Activated naive CD8-positive, alpha-beta T cell treated with anti-CD3 and anti-CD28 coated beads for 36 hours (primary cell): ENCODE measurements at places on chromosomes 2 and 18.

- no peaks in the 10 kb centered on the region for H3K27me3 ChIP-seq
- no peaks in the 10 kb centered on the region for H3K4me1 ChIP-seq
- no peak overlapping the region for H3K4me3 ChIP-seq
- peaks cover 40% of the 10 kb centered on the region for H3K36me3 ChIP-seq
- DNase-seq = no peak
Measured at GRCh38 chr18:9581667-9582066, 32.7 kb downstream of the PPP4R1 start.

DNA sequence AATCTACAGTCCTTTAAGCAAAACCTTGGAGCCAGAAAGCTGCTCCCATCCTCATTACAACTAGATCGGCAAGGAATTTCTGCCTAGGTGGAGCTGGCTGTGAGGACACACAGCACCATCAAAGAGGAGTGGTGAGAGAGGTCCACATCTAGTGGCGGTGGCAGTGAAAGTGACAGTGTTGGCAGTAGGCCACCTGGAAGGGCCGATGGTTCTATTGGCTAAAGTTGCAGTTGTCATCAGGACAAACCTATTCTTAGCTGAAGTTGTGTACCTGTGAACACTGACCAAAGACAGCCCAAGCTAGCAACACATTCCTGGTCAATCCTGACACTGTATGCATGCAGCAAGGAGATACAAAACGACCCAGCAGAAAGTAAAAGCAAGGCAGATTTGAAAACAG, 218.1 kb upstream of the CHAC2 start:
- H3K27ac ChIP-seq = no peak overlapping the region
- no peak for DNase-seq
- no peaks in the 10 kb centered on the region for H3K4me1 ChIP-seq
- peaks cover under 1% of the 10 kb centered on the region for H3K27me3 ChIP-seq
- no peak overlapping the region for H3K4me3 ChIP-seq

DNA sequence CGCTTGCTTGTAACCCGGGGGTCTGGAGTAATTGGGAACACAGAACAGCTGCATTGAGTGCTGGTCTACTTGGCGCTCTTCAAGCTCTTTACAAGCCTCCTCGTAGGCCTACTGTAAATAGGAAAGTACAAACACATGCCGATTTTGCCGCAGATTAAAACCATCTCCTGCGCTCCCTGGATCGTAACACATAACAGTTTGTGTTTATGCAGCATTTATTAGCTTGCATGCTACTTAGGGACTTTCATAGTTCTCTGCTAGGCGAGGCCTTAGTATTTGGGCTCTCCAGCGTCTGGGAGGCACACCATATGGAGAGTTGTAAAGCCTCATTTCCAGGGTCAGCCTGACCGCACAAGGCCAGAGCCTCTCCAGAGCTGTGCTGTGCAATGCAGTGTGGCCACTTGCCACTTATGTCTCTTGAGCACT, 84.0 kb upstream of the HAAO start:
- peaks cover 24% of the 10 kb centered on the region for H3K4me1 ChIP-seq
- H3K27ac ChIP-seq = no peak overlapping the region
- no peak overlapping the region for H3K4me3 ChIP-seq
- H3K36me3 ChIP-seq = no peaks in the 10 kb centered on the region

DNA sequence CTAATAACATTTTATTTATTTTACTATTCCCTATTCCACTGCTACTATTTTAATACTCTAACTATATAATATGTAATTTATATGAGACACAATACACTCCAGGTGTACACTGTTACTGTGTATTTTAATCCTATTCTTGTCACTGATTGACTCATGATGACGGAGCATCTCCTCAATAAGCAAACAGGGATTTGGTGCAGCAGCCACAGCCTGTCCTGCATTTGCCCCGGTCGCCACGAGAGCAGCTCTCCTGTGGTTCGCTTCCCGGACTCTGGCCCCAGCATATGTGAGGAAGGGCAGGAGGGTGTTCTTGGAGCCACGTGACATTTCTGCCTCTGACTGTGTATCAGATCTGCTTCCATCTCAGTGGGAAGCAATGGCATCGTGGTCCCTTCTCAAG, 74.1 kb upstream of the PXDN start:
- H3K4me1 ChIP-seq = peaks cover 4% of the 10 kb centered on the region
- H3K36me3 ChIP-seq = no peaks in the 10 kb centered on the region
- H3K27ac ChIP-seq = no peak overlapping the region
- DNase-seq = no peak
- H3K4me3 ChIP-seq = no peak overlapping the region
- peaks cover 15% of the 10 kb centered on the region for H3K27me3 ChIP-seq

GRCh38 chr2:54598347-54599325, 124.8 kb upstream of the EML6 start:
- no peaks in the 10 kb centered on the region for H3K27me3 ChIP-seq
- peaks cover 85% of the 10 kb centered on the region for H3K4me1 ChIP-seq
- H3K27ac ChIP-seq = peak overlapping the region; percentile 98
- peaks cover 42% of the 10 kb centered on the region for H3K36me3 ChIP-seq

DNA sequence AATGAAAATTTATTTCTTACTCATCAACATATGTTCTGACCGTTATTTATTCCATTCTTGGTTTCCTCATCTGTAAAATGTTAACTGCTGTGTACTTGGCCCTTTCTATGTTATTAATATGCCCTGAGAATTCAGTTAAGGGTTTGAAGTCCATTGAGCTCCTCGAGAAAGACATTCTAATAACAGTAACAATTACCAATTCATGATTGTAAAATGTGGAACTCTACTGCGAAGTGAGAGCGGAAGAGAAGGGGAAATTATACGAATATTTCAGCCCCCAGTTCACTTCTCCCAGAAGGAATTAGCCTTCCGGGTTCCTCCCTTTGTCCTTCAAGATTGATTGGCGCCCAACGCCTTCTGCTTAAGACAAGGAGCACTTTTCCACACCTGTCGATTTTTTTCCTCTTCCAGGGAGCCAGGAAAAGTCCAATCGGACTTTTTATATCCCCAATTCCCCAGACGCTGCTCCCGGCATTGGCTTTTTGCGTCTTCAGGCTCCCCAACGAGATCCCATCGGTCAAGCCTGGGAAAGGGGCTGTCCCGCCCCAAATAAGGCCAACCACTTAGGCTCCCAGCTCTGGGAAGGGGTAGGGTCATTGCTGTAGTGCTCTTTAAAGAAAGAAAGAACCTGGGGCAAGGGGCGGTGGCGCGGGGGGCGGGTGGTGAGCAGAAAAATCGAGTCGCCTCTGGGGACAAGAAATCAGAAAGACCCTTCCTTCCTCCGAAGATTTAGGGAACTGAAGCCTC, 1.6 kb downstream of the DSC2 start:
- peak overlapping the region; percentile 64 for H3K4me3 ChIP-seq
- H3K27me3 ChIP-seq = peaks cover 39% of the 10 kb centered on the region
- no peak overlapping the region for H3K27ac ChIP-seq

GRCh38 chr2:45925636-45926366, 274.3 kb downstream of the PRKCE start:
- no peaks in the 10 kb centered on the region for H3K27me3 ChIP-seq
- no peak for DNase-seq
- H3K4me3 ChIP-seq = no peak overlapping the region
- no peaks in the 10 kb centered on the region for H3K36me3 ChIP-seq
- no peaks in the 10 kb centered on the region for H3K4me1 ChIP-seq

GRCh38 chr18:40866013-40866645, 1088.9 kb upstream of the PIK3C3 start:
- H3K36me3 ChIP-seq = no peaks in the 10 kb centered on the region
- H3K27ac ChIP-seq = no peak overlapping the region
- no peak overlapping the region for H3K4me3 ChIP-seq
- H3K27me3 ChIP-seq = no peaks in the 10 kb centered on the region
- no peaks in the 10 kb centered on the region for H3K4me1 ChIP-seq

DNA sequence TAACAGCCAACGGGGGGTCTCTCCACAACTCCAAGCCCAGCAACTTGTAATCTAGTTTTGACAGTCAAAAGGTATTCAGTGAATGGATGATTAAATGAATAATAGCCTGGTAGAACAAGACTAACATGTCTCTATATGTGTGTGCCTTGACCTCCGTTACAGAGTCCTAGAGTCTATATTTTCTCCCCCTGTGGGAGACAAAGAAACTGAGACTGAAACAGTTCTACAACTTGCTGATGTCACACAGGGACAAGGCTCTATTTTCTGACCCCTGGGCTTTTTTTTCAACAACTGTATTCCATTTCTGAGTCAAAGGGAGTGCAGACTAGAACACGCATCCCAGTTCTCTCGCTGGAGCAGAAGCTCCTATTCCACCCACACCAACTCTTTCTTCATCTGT, 223.6 kb upstream of the AGAP1 start:
- no peak for DNase-seq
- H3K36me3 ChIP-seq = no peaks in the 10 kb centered on the region
- H3K27me3 ChIP-seq = peaks cover 93% of the 10 kb centered on the region
- H3K27ac ChIP-seq = no peak overlapping the region

- DNase-seq = no peak
- peaks cover 34% of the 10 kb centered on the region for H3K36me3 ChIP-seq
- no peaks in the 10 kb centered on the region for H3K27me3 ChIP-seq
Measured at GRCh38 chr2:44200011-44200410, 31.3 kb downstream of the PPM1B start.

GRCh38 chr18:73947180-73947921, 200.3 kb downstream of the FBXO15 start:
- no peak for DNase-seq
- no peak overlapping the region for H3K4me3 ChIP-seq
- peaks cover 4% of the 10 kb centered on the region for H3K4me1 ChIP-seq
- H3K27me3 ChIP-seq = no peaks in the 10 kb centered on the region
- H3K36me3 ChIP-seq = peaks cover 1% of the 10 kb centered on the region

GRCh38 chr2:219386532-219387280, 1.0 kb downstream of the DNPEP start:
- no peaks in the 10 kb centered on the region for H3K27me3 ChIP-seq
- no peak for DNase-seq
- peaks cover 14% of the 10 kb centered on the region for H3K4me1 ChIP-seq

- peak overlapping the region; percentile 87 for H3K4me3 ChIP-seq
- no peak for DNase-seq
- peak overlapping the region; percentile 6 for H3K27ac ChIP-seq
- H3K4me1 ChIP-seq = peaks cover 23% of the 10 kb centered on the region
Measured at GRCh38 chr18:2908166-2908945, 61.5 kb downstream of the EMILIN2 start.

DNA sequence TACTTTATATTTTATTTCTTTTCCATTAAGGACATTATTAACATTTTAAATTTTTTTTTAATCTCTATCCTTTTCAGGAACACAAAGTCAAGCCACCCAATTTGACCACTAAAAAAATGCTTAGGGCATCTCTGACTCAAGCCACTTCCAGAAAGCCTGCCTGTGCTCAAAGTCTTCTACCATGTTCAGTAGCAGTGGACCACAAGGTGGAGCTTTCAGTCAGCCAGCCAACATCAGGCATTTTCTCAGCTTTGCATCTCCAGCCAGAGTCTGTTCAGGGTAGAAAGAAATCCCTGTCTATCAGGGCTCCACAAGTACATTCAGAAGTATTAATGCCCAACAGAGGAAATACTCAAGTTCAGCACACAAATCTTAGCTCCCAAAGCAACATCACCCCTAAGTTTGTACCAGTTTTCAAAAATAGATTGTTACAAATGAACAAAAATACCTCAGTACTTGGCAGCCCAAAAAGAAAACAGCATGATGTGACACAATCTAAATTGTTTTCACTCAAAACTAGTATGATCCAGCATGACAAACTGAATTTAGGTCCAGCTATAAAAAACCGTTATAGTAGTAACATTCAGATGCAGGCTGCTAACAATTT, 37.6 kb downstream of the C18orf63 start:
- no peak overlapping the region for H3K4me3 ChIP-seq
- no peaks in the 10 kb centered on the region for H3K27me3 ChIP-seq
- H3K27ac ChIP-seq = no peak overlapping the region

- peaks cover 12% of the 10 kb centered on the region for H3K4me1 ChIP-seq
- H3K4me3 ChIP-seq = no peak overlapping the region
- peaks cover 3% of the 10 kb centered on the region for H3K27me3 ChIP-seq
Measured at GRCh38 chr2:39954346-39954745, 175.3 kb upstream of the THUMPD2 start.

- no peaks in the 10 kb centered on the region for H3K36me3 ChIP-seq
- no peak for DNase-seq
- H3K4me1 ChIP-seq = peaks cover 3% of the 10 kb centered on the region
- H3K4me3 ChIP-seq = no peak overlapping the region
- no peaks in the 10 kb centered on the region for H3K27me3 ChIP-seq
Measured at GRCh38 chr2:42937171-42937875, 144.9 kb upstream of the HAAO start.

- no peaks in the 10 kb centered on the region for H3K27me3 ChIP-seq
- H3K4me1 ChIP-seq = no peaks in the 10 kb centered on the region
- DNase-seq = no peak
- no peak overlapping the region for H3K27ac ChIP-seq
Measured at GRCh38 chr18:45136381-45137086, 455.8 kb downstream of the SETBP1 start.

DNA sequence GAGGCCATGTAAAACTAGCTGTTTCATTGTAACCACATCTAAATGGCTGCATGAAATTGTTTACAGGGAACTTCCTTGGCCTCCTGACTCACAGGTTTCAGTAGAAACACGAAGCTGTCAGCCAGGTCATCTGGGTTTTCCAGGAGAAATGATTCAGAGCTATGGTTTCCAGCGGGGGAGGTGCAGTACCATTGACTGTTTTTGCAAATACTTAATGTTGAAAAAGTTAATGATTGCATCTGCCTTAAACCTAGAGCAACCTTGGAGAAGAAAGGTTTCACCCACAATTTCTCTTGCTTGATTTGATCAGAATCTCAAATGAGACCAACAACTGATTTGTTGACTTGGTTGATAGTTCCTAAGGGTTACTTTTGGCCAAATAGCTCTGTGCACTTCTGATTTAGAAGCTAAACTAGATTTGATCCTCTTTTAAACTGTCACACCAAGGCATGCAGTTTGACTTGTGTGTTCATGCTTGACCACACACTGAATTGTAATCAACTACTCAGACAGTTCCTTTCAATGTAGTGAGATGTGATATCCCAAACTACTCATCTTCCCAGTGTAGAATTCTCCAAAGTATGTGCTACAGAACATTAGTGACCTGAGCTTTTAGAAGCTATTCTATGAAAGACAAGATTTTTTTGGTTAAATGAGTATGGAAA, 193.5 kb upstream of the CHST9 start:
- no peaks in the 10 kb centered on the region for H3K27me3 ChIP-seq
- peak; percentile 13 for DNase-seq
- no peak overlapping the region for H3K27ac ChIP-seq
- no peaks in the 10 kb centered on the region for H3K36me3 ChIP-seq
- H3K4me3 ChIP-seq = no peak overlapping the region

DNA sequence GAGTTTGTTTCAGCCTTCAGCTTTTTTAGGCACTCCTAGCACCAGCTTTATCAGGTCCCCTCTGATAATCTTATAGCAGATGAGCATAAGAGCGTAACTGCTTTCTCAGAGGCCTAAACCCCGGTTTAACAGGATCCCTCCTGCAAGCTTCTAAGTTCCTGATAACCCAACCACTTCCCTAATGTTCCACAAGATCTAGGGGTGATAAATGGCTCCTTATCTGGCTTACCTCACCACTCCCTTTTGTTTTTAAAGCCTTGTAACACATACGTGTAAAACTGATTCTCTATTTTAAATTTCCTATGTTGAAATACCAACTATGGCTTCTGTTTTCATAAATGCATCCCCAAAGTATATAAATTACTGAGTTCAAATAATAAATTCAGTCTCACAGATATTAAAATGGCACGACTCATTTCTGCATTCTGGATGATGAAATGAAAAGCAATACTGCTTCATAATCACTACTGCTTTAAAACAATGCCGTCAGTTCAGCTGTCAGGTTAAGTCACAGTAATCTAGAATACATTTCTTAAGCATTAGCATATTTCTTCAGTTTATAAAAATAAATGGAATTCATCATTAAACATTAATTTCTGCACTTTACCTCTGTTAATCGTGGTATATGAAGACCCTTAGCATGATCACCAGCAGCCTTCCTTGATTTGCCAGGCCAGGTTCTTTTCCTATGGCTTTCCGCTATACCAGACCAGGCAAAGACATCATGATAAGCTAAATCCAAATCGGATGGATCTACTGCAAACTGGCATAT, 126.3 kb downstream of the C2orf74 start:
- no peaks in the 10 kb centered on the region for H3K27me3 ChIP-seq
- no peak for DNase-seq
- H3K36me3 ChIP-seq = peaks cover 21% of the 10 kb centered on the region
